ENCODE measurements at places on chromosomes 6 and 20.

- no peak for DNase-seq
Observed at GRCh38 chr20:63222541-63222940, 6.6 kb upstream of the YTHDF1 start.

DNA sequence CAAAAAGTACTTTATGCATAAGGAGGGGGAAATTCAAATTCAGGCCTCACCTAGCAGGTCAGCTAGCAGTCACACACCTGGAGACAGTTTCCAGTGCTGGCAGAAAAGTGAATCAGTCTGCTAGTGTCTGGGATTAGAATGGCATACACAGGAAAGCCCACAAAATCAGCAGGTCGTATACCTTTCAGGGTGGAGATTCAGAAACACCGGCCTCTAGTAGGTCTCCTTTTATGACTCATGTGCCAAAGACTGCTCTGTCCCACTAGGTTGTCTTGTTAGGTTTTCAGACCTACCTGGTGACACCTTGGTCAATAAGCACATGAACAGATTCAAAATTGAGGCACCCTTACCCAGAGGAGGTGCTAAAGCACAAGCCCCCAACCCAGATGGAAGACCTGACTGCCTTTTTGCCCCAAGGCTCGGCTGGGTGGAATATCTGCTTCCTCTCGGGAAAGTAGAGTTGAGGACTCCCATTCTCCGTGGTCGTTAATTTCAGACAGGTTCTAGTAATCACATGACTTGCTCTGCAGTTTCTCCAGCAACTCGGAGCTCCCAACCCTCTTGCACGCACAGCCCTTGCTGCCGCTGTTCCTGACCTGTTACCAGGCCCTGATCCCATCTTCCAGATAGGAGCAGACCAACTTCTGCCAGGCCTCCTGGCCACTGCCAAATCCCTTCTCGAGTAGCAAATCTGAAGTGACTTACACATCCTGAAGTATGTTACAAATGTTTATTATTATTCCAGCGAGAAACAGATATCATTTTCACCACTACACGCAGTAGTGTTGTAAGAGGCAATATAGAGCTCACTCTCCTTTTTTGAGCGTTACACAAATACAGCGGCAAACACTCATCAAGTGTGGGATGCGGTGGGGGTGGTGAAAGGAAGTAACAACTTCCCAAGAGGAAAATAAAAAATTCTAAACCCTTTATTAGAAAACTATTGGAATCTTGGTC, 46.6 kb downstream of the AGPAT4 start:
- DNase-seq, result no peak

DNA sequence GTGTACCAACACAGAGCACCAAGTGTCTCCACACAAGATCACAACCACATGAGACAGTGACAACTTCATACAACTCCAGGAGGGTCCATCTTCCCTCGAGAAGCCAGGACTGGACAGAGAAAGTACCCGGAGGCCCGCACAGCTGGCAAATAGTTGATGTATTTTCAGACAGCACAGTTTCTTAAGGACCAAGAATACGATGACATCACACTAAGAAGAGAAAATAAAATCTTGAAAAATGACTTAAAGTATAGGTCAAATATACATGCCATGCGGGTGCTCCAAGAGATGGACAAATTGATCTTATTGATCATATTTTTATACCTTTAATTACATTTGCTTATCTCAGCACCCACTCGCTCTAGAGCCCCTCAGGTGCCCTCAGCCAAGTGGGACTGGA, 145.5 kb downstream of the RNASET2 start:
- DNase-seq, result no peak

- DNase-seq, result no peak
Observed at GRCh38 chr6:106446287-106446885, 85.9 kb downstream of the CRYBG1 start.

- DNase-seq, result no peak
Observed at GRCh38 chr6:33621711-33622388, 728 bp downstream of the ITPR3 start.

GRCh38 chr20:56427797-56428196, 15.7 kb downstream of the CASS4 start:
- DNase-seq, result no peak

GRCh38 chr20:59750209-59750840, 146.0 kb downstream of the PHACTR3 start:
- no peak for DNase-seq

GRCh38 chr6:160973311-160974250, 18.0 kb upstream of the MAP3K4 start:
- DNase-seq, result no peak

DNA sequence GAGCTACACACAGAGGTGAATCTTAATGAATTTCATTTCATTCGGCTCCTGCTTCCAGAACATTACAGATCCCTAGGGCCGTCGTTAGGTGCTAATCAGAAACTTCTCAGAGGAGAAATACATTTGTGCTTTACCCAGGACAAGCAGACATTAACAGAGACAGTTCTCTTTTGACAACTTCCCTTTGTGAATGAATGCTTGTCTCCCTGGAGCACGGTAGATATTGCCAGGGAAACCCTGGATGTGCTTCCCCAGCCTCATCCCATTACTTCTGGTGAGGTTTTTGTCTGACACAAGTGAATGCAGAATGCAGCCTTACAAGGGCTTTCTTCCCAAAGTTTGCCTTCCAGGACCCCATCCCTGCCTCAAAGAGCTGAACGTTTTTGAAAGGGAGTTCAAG, 105.4 kb downstream of the SYNDIG1 start:
- no peak for DNase-seq

DNA sequence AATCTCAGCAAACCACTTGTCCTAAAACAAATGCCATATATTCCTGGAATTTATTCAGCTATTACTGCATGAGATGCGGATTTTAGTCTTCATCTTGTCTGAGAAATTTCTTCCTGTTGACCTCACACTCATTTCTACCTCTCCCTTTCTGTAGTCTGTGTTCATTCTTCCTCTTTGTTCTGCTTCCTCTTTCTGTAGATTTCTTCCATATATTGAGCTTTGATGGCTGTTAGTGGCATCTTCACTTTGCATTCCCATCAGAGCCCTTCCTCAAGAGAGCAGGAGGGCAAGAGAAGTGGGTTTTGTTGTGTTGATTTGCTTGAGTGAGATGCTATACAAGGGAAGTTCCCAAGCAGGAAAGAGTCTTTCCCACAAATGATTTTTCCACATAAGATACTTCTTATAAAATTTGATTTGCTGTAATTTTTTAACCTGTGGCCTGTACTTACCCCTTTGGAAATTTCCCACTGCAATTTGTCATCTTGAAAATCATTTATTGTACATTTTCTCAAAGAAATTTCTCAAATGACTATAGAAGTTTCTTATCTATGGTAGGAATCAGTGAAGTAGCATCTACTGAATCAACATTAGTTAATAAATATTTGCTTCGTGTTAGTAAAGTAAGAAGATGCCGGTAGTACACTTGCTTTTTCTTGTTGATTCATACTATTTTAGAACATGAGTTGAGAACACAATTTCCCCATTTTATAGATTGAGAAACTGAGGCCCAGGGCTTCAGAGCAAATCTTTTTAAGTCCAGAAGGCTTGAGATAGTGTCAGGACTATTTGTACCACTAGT, 43.8 kb downstream of the MAP3K4 start:
- no peak for DNase-seq

- DNase-seq, result no peak
Observed at GRCh38 chr6:3307436-3307835, 48.7 kb downstream of the PSMG4 start.

- no peak for DNase-seq
Observed at GRCh38 chr20:47269309-47270165, 87.0 kb downstream of the ZMYND8 start.

GRCh38 chr6:132369526-132369925, 31.7 kb downstream of the MOXD1 start:
- no peak for DNase-seq

DNA sequence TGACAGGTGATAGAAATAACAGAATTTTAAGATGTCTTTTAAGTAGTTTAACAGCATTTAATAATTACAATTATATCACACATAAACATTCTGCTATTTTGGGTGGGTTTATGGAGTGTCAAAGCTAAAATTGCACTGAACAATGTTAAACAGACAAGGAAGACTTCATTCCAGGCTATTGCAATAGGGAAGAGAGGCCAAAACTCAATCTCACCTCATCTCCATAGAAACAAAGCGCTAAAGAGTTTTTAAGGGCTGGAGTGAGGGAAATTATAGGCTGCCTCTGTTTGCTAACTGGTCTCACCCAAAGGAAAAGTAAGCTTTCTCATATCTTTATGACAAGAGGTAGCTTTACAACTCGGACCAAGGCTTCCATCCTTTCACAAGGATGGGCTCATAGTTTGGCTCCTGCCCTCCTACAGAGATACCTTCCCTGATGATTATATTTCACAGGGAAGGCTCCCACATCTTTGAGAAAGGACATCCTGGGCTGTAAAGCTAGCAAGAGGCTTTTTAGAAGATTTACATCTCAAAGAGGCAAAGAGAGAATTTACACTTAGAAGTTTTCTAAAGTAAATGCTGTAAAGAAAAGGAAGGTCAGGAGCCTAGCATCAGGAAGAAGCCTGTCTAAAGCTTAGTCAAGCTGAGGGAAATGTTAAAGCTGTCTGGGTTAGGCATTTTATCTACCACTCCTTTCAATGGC, 350.2 kb upstream of the IMPG1 start:
- DNase-seq, result no peak

GRCh38 chr6:5294392-5295211, 33.3 kb downstream of the FARS2 start:
- DNase-seq, result no peak

- DNase-seq, result no peak
Observed at GRCh38 chr6:103280417-103280816, 1579.3 kb downstream of the HACE1 start.

DNA sequence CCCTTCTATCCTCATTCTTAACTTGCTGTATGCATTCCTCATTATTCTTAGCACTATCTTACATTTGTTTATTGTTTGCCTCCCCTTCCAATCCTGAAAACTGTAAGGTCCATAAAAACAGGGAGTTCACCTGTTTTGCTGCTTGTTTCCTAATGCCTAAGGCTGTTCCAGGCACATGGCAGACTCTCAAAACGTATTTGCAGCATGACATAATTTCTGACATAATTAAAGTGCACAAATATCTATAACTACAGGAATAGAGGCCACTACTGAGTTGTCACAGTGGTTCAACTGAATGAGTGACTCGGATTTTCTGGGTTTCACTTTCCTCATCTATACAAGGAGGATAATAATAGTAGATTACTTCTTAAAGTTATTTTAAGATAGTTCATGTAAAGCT, 83.0 kb downstream of the HFE start:
- DNase-seq, result no peak

- no peak for DNase-seq
Observed at GRCh38 chr20:49987015-49987867, 4.5 kb downstream of the SNAI1 start.

- DNase-seq, result no peak
Observed at GRCh38 chr6:45454008-45454911, 76.5 kb upstream of the SUPT3H start.

GRCh38 chr6:137573739-137574138, 79.5 kb upstream of the OLIG3 start:
- DNase-seq, result no peak

DNA sequence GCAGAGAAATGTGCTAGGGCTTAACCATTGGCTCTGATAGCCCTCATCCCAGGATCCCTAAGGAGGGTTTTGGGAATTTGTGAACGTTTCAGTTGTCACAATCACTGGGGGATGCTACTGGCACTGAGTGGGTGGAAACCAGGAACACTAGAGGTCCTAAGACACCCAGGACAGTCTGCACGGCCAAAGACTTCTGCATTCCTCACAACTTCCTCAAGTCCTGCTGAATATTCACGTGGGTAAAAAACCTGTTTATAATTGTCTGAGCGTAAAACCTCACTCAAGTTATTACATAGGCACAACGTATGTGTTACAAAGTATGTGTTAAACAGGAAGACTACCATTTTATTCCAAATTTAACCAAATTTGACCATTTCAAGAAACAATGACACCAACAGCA, 52.4 kb downstream of the GMDS start:
- DNase-seq, result no peak

GRCh38 chr6:169960521-169960885, 209.1 kb downstream of the ERMARD start:
- no peak for DNase-seq

DNA sequence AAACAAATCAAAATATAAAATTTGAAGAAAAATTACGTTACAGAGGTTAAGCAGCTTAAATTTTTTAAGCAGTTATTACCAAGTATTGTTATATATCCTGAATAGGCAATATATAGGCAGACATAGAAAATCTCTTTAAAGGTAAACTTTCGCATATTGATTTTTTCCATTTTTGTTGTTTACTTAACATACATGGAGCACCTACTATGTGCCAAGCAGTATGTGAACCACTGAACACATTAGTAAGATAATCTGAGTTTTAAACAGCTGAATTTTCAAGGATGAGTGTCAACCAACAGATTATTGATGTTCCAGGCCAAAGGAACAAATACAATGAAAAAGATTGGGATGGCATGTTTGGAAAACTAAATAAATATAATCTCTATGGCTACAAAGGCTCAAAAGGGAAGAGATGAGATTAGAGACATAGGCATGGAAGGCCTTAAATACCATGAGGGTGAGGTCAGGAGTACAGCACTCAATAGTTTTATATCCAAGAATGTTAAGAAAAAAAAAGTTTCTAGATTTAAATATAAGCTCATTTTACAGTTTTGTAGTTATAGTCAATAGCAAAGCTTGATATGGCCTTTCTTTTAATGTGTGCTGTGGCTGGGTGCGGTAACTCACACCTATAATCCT, 277.5 kb downstream of the PTPRK start:
- no peak for DNase-seq

DNA sequence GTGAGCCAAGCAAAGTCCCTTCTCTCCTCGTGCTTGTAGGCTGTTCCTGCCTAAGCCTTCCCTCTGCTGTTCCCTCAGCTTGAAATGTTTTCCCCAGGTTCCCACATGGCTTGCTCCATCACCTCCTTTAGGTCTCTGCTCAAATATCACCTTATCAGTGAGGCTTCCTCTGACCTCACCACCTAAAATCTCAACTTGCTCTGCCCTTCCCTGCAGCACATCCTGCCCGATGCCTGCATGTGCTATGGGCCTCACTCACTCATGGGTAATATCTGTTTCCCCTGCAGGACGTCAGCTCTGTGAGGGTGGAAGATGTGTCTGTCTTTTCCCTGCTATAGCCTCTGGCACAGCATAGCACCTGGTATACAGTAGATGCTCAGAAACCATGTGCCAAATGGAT, 29.9 kb upstream of the FKBP1A start:
- DNase-seq, result no peak

GRCh38 chr6:113565306-113565705, 291.8 kb upstream of the MARCKS start:
- DNase-seq, result no peak

- no peak for DNase-seq
Observed at GRCh38 chr20:39974966-39975501, 714.0 kb downstream of the MAFB start.

GRCh38 chr6:105879146-105879545, 207.0 kb upstream of the PRDM1 start:
- DNase-seq, result no peak

- no peak for DNase-seq
Observed at GRCh38 chr20:5947276-5947675, 3.1 kb downstream of the TRMT6 start.

GRCh38 chr6:42041481-42042053, 8.8 kb upstream of the TAF8 start:
- no peak for DNase-seq

All from cerebellar nuclear complex (tissue), 1 donor.